Activated CD4-positive, alpha-beta T cell treated with anti-CD3 and anti-CD28 coated beads, Interleukin-2, amount 10 ng/mL, durations not matched to agents 7 days and 5 days (primary cell): ENCODE measurements at places on chromosomes 4 and X.

DNA sequence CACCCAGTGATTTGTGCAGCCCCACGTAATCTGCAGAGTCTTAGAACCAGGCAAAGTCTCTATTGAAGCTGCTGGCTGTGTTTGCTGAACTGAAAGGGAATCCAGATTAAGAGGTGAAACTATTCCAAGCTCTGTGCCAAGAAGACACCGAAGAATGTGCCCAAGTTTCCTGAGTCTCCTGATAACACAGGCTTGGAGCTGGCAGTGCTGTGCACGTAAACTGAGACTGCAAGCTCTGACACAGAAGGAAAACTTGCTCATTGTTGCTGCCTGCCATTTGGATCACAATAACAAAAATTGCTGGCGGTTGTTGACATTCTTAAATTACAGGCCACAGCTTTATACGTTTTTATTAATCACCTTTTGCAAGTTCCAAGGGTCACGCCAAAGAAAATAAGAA lies 60.2 kb upstream of the VCX3B start:
- DNase-seq: no peak

GRCh38 chr4:94653984-94654609 lies 103.7 kb upstream of the BMPR1B start:
- no peak for DNase-seq

GRCh38 chrX:102560423-102561068 lies 38.8 kb upstream of the ARMCX5 start:
- DNase-seq: no peak

DNA sequence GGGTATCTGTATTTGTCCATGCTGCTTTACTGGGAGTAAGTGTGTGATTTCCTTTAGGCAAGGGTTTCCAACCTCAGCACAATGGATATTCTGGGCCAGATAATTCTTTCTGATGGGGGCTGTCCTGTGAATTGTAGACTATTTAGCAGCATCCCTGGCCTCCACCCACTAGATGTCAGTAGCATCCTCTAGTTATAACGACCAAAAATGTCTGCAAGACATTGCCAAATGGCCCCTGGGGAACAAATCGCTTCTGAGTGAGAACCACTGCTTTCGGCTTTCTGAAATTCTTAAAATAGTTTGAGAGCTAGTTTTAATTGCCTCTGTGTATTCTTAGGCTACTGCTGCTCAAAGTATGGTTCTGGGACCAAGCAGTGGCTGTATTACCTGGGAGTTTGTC lies 81.2 kb upstream of the GPM6B start:
- peak; percentile 12 for DNase-seq

DNA sequence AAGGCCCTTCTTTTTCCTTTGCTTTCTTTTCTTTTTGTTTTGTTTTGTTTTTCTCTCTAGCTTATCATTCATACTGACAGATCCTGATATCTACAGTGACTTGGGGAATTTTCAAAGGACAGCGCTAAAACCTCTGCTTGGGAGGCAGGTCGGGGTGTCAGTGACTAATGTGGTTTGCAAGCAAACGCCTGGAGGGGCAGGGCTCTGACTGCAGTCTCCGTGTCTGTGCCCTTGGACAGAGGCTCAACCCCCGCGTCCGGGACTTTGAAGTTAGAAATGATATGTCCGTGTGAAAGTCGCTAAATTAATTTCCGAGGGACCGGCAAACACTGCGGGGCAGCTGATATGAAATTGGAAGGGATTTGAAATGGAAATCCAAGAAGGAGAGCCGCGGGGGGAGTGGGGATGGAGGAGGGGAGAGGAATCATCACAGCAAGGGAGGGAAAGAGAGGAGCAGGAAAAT lies 312.4 kb downstream of the DHRSX start:
- DNase-seq: no peak

- DNase-seq: no peak
Measured at GRCh38 chrX:10538831-10539230, 81.6 kb downstream of the MID1 start.

GRCh38 chr4:5166377-5166776 lies 115.1 kb downstream of the STK32B start:
- no peak for DNase-seq

- no peak for DNase-seq
Measured at GRCh38 chr4:96056346-96056934, 216.5 kb downstream of the PDHA2 start.

- no peak for DNase-seq
Measured at GRCh38 chr4:17170131-17170530, 271.7 kb upstream of the LDB2 start.

- no peak for DNase-seq
Measured at GRCh38 chr4:182847576-182848450, 69.4 kb downstream of the DCTD start.

- DNase-seq: no peak
Measured at GRCh38 chr4:12036450-12036849, 607.8 kb upstream of the HS3ST1 start.

DNA sequence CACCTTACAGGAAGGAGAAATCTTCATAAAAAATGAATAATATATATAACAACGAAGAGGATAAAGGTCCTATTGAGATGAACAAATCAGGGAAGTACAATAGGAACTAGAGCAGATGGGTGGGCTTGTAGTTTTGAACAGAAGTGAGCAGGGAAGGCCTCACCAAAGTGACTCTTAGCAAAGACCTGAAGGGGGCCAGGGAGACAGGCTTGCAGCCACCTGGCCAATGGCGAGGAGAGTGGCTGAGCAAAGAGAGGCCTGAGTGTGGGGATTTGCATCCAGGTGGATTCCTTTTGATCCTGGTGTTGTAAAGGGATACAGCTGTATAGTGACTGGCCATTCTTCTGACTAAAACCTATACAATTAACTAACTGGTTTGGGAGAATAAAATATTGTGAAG lies 354.1 kb downstream of the CAMK2D start:
- no peak for DNase-seq

DNA sequence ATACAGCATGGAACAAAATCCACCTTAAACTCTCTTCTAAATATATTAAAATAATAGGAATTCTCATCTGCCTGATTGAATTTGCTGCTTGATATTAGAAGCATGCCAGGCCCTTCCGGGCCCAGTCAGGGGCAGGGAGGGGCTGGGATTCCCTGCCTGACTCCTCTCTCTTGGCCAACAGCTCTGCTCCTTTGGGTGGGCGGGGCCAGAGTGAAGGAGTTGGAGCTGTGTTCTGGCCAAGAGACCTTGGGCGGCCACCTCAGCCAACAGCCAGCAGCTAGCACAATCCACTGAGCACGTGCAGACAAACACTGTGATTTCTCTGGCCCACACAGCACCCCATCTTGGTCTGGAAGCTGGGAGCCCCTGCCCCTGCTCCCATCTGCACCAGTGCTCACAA lies 140.3 kb downstream of the PJA1 start:
- DNase-seq: no peak

- DNase-seq: no peak
Measured at GRCh38 chr4:67892253-67892652, 8.5 kb upstream of the TMPRSS11D start.

GRCh38 chr4:18106620-18107019 lies 85.1 kb upstream of the LCORL start:
- no peak for DNase-seq

DNA sequence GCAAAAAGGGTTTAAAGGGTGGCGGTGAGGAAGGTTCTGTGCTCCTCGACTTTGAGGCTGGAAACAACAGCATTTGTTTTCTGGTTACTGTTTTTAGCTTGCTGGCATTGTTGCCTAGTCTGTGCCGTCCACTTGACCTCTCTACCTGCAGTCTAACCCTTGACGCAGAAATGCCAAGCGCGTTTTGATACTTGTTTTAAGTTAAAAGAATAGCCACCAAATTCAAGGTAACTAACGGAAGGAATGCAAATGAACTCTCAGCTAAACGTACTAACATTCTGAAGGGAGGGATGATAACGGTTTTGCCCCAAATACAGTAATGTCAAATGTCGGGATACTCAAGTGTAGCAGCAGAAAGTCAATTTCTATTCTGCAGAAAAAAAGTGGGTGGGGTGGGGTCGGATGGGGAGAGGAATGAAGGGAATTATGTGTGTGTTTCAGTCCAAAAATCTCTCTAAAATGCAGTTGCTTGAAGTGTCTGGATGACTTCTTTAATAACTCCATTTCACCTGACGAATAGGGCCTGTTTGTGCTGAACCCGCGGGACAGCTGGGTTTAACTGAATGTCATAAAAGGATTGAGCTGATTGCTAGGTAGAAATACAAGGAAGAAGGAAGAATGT lies 3.4 kb upstream of the NKX6-1 start:
- DNase-seq: no peak

DNA sequence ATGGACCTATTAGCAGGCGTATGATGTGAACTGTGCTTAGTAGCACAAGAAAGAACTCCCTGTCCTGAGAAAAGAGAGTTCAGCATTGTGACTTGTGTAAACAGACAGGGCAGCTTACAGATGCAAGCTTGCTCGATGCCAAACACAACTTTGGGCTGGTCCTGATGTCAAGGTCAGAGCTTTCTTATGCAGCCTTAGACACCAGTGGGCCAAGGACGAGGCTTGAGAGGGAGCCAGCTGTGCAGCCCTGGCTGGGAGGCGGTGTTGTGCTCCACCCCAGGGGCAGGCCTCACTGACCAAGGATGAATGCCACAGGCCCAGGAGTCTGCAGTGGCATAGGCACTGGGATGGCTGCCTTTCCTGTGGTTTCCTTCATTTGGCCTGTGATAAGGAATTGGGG lies 35.4 kb downstream of the JADE1 start:
- DNase-seq: no peak

DNA sequence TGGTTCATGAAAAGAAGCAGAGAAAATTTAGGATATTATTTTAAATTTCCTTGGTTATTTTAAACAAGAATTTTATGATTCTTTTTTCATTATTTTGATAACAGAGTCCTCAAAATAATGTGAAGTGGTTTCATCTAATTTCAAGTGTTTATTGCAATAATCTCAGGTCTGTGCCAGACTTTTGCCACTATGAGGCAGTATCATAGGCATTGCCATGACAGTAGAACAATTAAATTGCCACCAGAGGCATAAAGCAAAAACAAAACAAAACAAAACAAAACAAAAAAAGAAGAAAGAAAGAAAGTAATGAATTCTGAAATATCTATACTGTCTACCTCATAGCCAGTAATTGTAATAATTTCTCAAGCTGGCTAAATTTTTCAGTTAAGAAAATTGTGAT lies 739.2 kb downstream of the KCTD8 start:
- DNase-seq: no peak

DNA sequence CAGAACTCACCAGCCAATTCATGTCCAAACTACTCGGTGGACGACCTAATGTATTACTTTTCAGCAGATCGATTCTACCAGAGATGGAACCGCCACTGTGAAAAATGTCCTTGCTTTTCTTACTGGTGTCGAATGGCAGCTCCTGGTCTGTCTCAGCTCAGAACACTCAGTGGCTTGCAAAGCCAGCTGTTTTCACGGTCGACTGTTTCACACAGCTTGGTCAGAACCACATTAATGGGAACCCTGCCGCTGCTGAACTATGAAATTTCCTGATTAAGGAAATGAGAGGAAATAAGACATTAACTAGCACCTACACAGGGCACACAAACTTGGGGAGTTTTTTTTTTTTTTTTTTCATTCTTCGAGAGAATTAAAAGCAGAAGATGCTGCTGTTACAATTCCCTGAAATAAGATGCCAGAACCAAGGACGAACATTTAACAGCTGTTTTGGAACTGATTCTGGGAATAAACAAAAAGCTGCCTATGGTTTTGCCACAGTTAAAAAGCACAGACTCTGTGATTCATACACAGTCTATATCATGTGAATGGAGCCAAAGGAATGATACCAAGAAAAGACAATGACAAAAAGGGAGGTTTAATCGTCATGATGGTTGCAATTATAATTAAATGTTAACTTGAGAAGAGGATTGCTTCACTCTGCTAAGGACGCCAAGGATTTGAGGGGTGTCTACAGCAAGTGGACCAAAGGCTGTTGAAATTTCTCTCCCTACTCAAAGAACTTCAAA lies 31.3 kb downstream of the SUPT20HL2 start:
- no peak for DNase-seq

GRCh38 chrX:53056292-53056691 lies 7.7 kb downstream of the GPR173 start:
- no peak for DNase-seq

DNA sequence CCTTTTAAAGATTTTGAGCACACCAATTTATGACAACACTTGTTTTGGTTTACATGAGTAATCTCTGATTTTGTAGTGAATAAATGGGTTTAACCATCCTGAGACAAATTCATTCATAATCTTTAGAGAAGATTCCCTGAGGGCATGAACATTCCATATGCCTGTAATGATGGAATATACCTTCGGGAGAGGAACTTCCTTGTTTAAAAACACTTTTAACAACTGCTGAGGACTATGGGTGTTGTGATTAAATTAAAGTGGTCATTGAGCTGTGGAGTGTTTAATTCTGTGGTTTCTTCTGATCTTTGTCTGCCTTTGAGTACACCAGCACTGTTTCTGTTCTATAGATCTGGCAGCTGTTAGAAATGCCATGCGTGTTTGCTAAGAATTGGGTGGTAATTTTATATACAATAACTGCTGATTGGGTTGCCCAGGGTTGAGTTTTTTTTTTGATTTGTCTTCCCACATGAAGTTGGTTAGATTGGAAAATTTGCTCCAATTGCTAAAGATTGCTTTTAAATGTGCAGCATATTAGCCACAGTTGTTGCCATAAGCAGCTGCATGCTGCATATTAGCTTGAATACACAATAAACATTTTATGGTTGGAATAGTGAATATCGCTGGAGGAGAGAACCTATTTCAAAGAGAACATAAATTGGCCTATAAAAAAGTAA lies 86.8 kb downstream of the DCLK2 start:
- DNase-seq: no peak

DNA sequence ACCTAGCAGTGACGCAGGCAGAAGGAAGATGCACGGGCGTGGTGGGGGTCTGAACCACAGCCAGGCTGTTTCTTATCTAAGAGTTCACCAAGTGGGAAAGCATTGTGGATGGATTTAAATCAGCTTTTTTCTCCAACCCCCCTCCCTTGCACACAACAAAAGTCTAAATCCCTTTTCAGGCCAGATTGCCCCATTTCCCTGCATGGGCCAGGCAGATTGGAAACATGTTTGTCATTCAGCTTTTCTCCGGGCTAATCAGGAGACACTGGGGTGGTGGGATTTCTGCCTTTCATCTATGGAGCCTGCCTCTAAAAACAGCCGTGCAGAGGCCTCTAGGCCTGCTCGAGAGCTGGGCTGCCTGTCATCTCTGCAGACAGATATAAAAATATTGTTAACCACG lies 166.3 kb upstream of the LEF1 start:
- no peak for DNase-seq
